ENCODE measurements at places on chromosomes 16 and 17.

DNA sequence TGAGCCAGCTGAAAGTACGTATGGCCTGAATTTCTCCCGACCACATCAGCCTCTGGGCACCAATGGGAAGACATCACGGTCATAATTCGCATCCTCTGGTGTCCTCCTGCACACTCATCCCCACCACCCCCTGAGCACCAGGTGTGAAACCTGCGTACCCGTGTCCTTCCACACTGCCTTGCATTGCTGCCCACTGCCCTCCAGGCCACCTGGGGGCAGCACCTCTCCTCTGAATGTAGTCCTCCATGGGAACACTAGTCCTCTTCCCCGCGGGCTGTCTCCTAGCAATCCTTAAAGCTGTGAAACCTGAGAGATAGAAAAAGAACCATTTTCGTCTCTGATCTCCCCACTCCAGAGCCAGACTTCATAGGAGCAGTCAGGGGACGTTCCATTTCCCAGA lies 125.5 kb downstream of the ZNF18 start:
- no peaks in the 10 kb centered on the region for H3K36me3 ChIP-seq
- no peak overlapping the region for H3K4me3 ChIP-seq
- DNase-seq = no peak
- H3K4me1 ChIP-seq = no peaks in the 10 kb centered on the region

GRCh38 chr17:55988861-55989260 lies 164.4 kb upstream of the ANKFN1 start:
- no peak overlapping the region for H3K4me3 ChIP-seq
- no peak overlapping the region for H3K27ac ChIP-seq
- H3K27me3 ChIP-seq = no peaks in the 10 kb centered on the region
- DNase-seq = no peak
- no peaks in the 10 kb centered on the region for H3K4me1 ChIP-seq
- H3K36me3 ChIP-seq = no peaks in the 10 kb centered on the region

DNA sequence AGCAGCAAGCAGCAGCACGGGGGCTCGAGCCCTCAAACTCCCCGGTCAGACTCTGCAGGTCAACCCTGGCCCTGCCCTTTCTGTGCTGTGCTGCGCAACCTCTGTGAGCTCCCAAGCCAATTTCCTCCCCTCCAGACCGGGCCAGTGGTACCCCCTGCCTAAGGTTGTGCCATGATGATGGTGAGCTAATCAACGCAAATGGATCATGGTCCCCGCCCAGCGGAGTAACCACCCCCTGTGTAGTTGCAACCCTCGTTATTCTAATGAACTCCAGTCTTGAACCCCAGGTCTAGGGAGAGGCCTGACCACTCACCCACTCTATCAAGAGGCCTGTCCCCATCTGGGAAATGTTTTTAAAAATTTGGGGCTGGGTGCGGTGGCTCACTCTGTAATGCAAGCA lies 201.8 kb upstream of the FOXF1 start:
- no peak for DNase-seq
- peaks cover 6% of the 10 kb centered on the region for H3K27me3 ChIP-seq
- no peaks in the 10 kb centered on the region for H3K4me1 ChIP-seq
- H3K36me3 ChIP-seq = no peaks in the 10 kb centered on the region
- H3K27ac ChIP-seq = no peak overlapping the region
- H3K4me3 ChIP-seq = no peak overlapping the region

DNA sequence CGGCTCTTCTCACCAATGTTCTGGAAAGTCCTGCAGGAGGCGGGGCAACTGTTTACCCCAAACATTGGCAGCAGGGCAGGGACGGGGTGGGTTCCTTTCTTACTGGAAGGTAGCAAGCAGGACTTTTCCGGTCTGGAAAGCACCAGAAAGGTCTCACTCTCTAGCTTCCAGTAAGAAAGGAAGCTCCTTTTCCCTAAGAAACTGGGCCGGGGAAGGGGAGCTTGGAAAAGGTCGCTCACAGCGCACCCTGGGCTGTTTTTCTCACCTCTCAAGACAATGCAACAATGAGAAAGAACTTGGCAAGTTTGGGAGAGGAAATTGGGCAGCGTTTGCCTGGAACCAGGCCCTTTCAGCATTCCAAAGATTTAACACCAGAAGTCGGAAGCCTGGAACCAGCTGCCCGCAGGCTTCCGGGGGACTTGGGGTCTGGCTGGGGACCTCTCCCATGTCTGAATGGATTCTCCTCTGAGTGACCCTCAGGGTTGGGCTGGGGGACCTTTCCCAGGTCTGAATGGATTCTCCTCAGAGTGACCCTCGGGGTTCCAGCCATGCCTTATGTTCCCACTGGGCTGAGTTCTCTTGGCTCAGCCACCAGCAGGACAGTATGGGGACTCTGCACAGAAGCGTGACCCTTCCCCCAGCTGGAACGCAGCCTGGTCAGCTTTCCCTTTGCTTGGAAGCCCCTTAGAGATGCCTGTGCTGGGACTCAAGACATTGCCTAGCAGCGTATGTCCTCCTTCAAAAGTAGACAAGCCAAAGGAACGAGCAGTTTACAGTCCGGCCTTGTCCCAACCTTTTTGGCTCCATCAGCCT lies 166.5 kb upstream of the PLCG2 start:
- no peak overlapping the region for H3K4me3 ChIP-seq
- peaks cover 9% of the 10 kb centered on the region for H3K36me3 ChIP-seq
- peak overlapping the region; percentile 70 for H3K27ac ChIP-seq

GRCh38 chr17:65064452-65065019 lies 8.0 kb upstream of the GNA13 start:
- no peak for DNase-seq
- peaks cover 24% of the 10 kb centered on the region for H3K4me1 ChIP-seq

GRCh38 chr17:34703533-34703932 lies 124.2 kb downstream of the TMEM132E start:
- H3K27ac ChIP-seq = no peak overlapping the region
- peaks cover 5% of the 10 kb centered on the region for H3K27me3 ChIP-seq
- no peaks in the 10 kb centered on the region for H3K36me3 ChIP-seq
- no peak for DNase-seq

- no peak for DNase-seq
- H3K4me3 ChIP-seq = no peak overlapping the region
- no peak overlapping the region for H3K27ac ChIP-seq
- H3K4me1 ChIP-seq = peaks cover 30% of the 10 kb centered on the region
- H3K36me3 ChIP-seq = no peaks in the 10 kb centered on the region
Observed at GRCh38 chr17:2120586-2121335, 65.9 kb downstream of the HIC1 start.

DNA sequence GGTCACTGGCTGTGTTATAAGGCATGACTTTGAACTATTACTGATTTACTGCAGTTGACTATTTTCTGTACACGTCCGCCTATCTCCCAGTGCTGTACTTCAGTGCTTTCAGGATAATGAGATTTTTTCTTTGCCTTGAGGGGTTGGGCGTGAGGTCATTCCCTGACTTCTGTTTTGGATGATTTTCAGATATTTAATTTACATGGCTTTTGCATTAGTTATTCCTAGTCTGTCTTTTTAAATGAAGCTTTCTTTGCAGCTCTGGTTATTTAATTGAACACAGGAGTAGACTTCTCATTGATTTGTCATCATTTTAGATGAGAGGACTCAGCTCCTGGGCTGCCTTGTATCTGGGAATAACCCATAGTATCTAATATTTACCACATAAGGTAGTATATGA lies 23.7 kb downstream of the WIPF2 start:
- no peak for DNase-seq
- no peak overlapping the region for H3K4me3 ChIP-seq
- peaks cover 4% of the 10 kb centered on the region for H3K36me3 ChIP-seq
- H3K27ac ChIP-seq = no peak overlapping the region

- H3K27me3 ChIP-seq = peaks cover 65% of the 10 kb centered on the region
- no peak for DNase-seq
Observed at GRCh38 chr17:56597495-56597990, 4.0 kb downstream of the NOG start.

- H3K27me3 ChIP-seq = no peaks in the 10 kb centered on the region
- no peaks in the 10 kb centered on the region for H3K36me3 ChIP-seq
- H3K4me1 ChIP-seq = no peaks in the 10 kb centered on the region
- no peak for DNase-seq
- H3K4me3 ChIP-seq = no peak overlapping the region
- H3K27ac ChIP-seq = no peak overlapping the region
Observed at GRCh38 chr17:2449486-2449885, 48.6 kb upstream of the MNT start.

All from upper lobe of right lung (tissue), 1 donor.